ENCODE measurements at places on chromosomes 7 and 10.

- no peak for DNase-seq
These were observed 49.5 kb upstream of the HDAC9 start for GRCh38 chr7:18445916-18446520.

DNA sequence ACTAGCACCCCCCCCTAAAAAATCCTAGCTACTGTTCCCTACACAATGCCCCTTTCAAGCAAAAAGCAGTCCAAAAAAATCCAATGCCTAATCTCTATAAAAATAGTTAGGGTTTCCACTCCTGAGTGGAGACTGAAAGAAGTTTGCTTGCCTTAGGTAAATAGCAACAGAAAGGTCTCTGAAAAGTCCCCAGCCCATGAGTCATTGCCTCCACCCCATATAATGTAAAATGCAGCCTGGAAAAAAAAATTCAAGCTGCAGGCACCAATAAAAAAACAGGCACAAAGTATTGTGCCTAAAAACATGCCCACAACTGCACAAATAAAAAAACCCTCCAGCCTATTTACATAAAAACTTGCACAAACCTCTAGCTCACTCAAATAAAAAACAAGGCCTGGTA is 47.5 kb downstream of the ZNF680 start:
- no peak for DNase-seq

DNA sequence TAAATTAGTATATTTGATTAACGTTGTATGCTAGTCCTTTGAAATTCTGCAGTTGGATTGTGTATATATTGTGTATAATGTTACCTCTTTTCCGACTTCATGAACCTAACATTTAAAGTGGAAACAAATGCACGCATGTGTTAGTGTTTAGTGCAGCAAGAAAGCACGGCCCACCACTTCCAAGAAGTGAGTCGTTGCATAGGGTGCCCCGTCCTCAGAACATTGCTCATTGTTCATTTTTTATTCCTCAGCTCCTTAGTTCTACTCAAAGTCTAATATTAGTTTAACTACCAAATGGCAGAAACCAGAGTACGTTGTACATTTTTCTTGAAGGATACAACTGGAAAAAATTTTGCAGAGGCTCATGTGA is 407.6 kb downstream of the AUTS2 start:
- no peak for DNase-seq

- no peak for DNase-seq
These were observed 44.3 kb upstream of the PRKAR1B start for GRCh38 chr7:771234-772004.

GRCh38 chr7:131608116-131608500 is 51.7 kb upstream of the PODXL start:
- no peak for DNase-seq
